ENCODE measurements at places on chromosomes 3 and 15.

DNA sequence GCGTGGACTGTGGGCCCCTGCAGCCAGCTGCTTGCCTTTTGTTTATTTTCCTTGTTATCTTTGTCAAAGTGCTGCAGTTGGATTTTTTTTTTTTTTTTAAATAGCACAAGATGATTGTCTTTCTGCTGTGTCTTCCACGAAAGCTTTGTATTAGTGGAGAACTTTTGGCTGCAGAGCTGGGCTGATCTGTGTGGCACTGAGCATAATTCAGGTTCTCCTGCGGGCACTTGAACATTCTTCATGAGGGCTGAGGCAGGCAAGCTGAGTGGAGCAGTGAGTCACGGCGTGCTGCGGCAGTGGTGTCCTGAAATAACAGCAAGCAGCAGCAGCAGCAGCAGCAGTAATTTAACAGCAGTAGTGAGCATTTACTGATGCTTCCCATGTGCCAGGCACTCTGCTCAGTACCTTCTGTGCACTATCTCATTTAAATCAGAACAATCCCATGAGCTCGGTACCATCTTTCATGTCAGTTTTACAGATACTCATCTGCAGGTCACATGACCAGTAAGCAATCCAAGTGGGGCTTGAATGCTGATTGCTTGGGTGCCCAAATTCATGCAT, 45.8 kb downstream of the MITF start:
- no peak for DNase-seq

DNA sequence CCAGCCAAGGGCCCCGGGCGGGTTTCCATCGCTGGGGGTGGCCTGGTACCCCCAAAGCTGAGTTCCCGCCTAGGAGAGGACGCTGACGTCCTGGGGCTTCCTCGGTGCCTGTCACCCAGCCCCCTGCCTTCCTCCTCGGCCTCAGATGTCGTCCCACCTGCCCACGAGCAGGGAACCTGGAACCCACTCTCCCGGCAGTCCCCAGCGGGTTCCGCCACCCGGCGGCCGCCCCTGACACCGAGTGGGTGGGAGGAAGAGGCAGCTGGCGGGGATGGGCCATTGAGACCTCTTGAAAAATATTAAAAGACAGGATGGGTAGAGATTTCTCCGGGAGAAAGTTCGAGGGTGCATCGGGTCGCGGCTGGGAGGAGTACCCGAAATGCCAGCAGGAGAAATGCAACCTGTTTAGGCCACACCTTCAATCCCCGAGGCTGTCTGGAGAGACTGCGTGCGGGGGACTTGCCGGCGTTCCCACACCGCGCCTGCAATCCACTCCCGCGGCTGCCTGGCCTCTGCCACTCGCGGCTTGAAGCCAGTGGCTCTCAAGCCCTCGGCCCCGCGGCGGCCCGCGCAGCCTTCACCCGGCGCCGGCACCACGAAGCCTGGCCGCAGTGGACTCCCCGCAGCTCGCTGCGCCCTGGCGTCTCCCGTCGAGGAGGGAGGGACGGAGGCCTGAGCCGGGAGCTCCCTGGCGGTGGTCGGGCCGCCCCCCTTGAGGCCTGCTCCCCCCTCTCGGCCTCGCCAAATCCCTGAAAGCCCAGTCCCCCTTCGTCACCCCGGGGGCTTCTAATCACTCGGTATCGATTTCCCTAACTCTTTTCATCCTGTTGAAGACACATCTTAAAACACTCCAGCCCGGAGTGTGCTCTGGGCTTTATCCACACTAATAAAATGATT, 8.6 kb upstream of the NR2F2 start:
- no peak for DNase-seq

DNA sequence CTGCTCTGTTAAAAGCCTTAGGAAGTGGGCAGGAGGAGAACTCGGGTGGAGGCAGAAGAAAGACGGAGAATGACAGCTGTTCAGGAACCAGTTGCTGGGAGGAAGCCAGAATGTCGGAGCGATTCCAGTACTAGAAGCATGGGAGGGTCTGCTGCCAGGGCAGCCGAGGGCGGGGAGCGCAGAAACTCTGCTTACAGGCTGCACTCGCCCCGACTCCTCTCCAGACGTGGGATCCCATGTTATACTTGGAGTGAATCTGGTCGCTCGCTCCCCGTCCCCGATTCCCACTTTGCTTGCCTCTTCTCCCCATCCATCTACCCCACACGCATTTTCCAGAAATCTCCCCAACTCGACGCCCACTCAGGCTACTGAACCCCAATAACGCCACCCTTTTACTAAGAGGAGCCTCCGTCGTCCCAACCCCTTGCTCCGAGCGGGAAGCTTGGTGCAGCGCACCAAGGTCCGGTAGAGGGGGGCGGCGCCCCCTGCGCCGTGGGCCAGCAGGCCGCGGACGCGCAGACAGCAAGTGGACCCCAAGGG, 665 bp downstream of the GATM start:
- DNase-seq = no peak

GRCh38 chr3:159941038-159942000, 47.3 kb upstream of the IL12A start:
- DNase-seq = no peak

GRCh38 chr3:74845081-74845480, 230.6 kb upstream of the CNTN3 start:
- DNase-seq = no peak

- DNase-seq = no peak
These were observed 15.8 kb upstream of the RARB start for GRCh38 chr3:25412269-25412668.

DNA sequence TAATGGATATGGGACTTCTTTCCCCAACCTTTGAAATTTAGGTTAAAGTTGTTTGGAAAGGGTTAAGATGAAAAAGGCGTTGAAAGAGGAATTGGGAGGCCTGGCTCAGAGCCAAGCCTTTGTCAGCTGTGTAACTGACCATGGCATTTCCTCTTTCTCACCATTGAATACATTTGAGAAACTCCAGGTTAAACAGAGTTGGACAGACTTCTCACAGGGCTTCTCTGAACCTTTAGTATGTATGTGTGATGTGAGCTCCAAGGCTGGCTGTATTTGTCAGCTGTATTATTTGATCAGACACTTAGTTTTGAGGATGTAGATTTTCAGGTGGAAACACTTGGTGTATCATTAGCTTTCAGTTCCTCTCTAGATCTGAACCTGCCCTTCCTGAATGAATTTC, 136.4 kb upstream of the GOLGA6L4 start:
- no peak for DNase-seq

- DNase-seq = no peak
These were observed 222.4 kb downstream of the RYR3 start for GRCh38 chr15:33533197-33533596.

GRCh38 chr15:70566989-70567388, 196.4 kb downstream of the UACA start:
- DNase-seq = no peak

DNA sequence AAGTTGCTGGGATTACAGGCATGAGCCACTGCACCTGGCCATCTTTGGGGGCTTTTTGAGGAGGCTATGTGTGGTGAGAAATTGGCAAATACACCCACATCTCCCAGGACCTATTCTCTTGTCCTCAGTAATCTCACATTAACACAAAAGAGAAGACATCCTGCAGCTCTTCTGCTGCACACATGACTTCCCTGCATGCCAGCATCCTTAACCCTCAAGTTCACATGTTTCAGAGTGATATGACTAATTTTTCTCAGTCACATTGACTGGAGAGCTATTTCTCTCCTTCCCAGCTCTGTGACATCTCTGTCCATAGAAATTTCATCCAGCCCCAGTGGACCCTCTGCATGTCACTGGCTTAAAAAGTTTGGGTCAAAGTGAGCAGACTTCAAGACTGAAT, 1.9 kb upstream of the SKIC8 start:
- DNase-seq = no peak

DNA sequence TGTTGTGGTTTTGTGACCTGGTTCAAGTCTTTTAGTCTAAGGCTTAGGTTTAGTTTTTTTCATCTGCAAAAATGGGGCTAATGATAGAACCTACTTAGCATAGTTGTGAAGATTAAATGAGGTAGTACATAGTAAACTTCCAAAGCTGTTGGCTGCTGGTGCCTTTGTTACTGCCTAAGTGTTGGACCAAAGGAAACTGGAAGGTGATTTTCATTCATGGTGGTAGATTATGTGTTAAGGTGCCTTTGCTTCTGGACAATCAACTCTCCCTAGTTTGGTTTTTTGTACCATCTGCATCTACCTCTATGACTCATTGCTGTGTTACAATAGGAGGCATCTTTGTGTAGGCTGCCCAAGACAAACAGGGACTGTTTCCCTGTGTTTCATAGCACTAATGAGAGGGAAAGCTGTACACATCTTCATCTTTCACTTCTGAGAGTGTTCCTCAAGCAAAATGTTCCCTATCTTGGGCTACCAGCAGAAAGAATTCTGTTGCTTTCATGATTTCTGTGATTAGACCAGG, 3.2 kb downstream of the MAP2K1 start:
- DNase-seq = no peak

- DNase-seq = no peak
These were observed 136.8 kb upstream of the PLXNA1 start for GRCh38 chr3:126845920-126846715.

DNA sequence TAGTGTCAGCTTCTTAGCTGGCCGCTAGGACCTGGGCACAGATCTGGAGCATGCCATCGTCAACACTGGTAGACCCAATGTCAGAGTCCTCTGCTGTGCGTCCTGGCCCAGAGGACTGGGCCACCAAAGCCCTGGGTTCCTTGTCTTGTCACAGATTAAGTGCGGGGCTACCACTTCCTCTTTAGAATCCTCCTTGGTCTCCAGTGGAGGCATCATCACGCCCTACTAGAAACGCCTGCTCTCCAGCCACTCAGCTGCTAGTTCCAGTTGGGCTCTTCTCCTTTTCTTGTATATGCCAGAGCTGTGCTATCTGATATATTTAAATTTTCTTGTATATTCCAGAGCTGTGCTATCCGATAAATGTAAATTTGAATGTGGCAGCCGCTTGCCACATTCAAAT, 11.2 kb downstream of the PPCDC start:
- no peak for DNase-seq

DNA sequence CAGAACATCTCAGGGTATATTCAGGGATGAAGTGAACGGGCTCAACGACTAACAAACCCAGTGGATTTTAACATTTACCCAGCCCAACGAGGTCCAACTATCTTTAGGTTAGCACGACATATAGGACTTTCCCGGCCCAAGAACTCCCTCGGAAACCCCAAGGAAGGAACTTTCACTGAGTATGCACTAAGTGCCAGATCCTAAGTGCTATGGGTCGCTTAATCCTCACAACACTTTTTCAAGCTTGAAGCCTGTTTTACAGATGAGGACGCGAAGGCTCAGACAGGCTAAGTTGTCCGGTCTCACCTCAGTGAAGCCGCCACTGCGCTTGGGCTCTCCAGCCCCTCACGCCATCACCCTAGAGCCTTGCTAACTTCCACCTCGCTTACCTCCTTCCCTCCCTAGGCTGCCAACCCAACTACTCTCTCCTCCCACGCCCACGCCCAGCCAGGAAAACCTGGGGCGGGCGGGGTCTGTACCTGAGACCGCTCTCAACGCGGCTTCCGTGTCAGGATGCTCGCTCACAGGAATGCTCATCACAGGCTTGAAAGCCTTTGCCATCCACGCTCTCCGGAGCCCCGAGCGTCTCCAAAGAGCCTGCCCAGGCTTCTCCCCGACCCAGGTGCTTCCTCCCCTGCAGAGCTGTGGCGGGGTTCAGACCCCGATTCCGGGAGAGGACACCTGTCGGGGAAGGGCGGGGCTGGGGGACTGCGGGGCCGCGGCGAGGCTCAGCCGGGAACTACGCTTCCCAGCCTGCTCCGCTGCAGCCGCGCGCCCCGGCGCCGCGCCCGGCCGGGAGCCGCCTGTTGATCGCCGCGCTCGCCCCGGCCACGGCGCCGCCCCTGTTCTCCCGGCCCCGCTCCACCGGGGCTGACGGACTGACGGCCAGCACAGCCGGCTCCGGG, at the start of gene TMOD2:
Gene TMOD2 (plus strand): TSS at position 806 of the 905 bp plus-strand sequence. CDS start 14,845 bp downstream, outside the sequence.
- no peak for DNase-seq

GRCh38 chr3:61723038-61723437, 161.7 kb downstream of the PTPRG start:
- DNase-seq = no peak

DNA sequence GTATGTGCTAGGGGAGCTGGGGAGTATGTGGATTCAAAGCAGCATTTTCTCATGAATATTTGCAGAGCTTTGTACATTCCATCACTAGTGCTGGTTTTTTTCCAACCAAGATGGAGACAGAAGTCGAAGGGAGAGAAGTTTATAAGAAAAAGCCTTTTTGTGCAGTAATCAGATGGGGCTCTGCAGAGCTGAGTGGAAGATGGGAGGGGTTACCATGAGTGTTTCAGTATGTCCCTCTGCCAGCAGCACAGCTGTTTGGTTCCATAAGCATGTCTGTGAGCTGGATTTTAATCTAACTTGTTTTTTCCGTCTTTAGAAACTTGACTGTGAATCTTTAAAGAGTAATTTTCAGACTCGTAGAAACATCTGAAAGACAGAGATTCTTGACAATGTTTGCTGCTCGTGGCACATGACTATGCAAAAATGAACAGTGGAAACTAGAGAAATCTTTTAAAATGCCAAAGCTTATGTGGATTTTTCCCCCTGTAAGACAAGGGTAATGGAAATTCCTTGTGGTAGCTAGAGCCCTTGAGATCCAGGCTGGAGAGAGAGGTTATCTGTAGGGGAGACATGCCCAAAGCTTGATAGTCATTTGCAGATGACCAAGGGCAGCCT, 20.3 kb downstream of the STARD9 start:
- no peak for DNase-seq

DNA sequence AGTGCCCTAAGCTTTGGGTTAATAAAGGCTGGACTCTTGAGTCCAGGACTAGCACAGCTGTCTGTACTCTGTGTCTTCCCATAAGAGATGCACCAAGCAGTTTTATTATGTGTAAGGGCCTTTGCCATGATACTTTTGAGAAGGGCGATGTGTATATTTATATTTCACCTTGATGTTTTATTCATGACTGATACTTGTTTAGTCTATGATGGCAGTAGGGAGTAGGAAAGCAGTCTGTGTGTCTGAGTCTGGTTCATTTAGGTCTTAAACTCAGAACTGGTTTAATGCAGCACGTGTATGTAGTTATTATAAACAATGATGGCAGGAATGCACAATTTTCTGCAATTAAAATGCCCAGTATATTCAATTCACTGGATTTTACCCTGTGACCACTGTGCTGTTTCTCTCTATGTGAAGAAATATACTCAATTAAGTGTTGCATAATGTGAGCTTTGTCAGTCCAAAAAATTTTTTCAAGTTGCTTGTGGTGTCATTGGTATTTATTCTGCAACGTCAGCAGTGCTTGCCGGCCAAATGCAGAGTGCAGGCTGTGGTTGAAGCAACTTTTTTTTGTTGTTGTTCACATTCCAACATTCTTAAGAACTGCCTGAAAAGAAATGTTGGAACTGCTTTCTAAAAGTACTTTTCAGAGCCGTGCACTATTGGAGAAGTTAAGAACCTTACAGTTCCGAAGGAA, 423.7 kb upstream of the SEMA6D start:
- no peak for DNase-seq

GRCh38 chr3:189457631-189458412, 173.4 kb upstream of the TP63 start:
- DNase-seq = no peak

GRCh38 chr3:53921296-53921695, 29.6 kb upstream of the SELENOK start:
- no peak for DNase-seq
